CD4-positive, alpha-beta T cell treated with Interleukin-1 beta for 1 hour (primary cell): ENCODE measurements at places on chromosomes 4 and X.

GRCh38 chr4:68466185-68466584 lies 18.9 kb downstream of the TMPRSS11E start:
- no peak for DNase-seq

DNA sequence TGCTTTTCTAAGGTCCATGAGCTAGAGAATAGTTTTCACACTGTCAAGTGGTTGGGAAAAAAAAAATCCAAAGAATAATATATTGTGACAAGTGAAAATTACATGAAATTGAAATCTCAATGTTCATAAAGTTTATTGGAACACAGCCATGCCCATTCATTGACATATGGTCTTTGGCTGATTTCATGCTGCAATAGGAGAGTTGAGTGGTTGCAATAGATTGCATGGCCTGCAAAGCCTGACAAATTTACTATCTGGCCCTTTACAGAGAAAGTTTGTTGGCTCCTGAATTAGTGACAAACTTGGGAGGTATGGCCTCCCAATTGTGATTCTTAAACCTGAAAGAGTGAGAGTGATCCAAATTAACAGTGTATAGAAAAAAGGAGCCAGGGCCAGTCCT lies 115.5 kb upstream of the FAM9C start:
- no peak for DNase-seq

- no peak for DNase-seq
Measured at GRCh38 chr4:70183168-70183939, 12.2 kb upstream of the ODAM start.

GRCh38 chr4:181477591-181477990 lies 765.6 kb upstream of the TENM3 start:
- no peak for DNase-seq

DNA sequence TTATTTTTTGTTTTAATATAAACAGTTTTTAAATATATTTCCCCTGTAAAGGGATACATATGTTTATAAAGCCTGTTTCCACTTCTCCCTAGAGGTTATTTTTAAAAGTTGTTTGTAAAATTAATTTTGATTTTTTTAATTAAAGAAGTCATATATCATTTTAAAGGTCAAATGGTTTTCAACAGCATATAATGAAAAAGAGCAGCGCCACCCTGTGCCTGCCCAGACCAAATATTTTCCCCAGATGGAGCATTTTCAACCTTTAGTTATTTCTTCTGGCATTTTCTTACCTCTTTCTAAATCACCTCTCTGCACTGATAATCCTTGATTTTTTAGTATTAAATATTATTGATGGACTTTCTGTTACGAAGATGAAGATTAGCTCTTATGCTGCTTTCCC lies 21.0 kb downstream of the MSX1 start:
- no peak for DNase-seq

GRCh38 chr4:151567056-151567455 lies 158.1 kb downstream of the FHIP1A start:
- DNase-seq = no peak

GRCh38 chr4:130214268-130214667 lies 1118.3 kb downstream of the C4orf33 start:
- no peak for DNase-seq

- DNase-seq = no peak
Measured at GRCh38 chrX:10142041-10142599, 14.7 kb upstream of the CLCN4 start.
